ENCODE measurements at places on chromosomes 7 and 10. TPM values are rescaled to one million over a fixed set of nuclear protein-coding genes. Genes with fewer than 3 reads are reported as not detected.
A peak's percentile ranks its signal among the peaks of the same experiment; 100 is the strongest.

The GBX1 gene
- not detected for total RNA-seq

The AGMO gene
- 4.3 TPM for total RNA-seq

The NUTM2E gene
- total RNA-seq, result 0.73 TPM

The GSTO2 gene
- 14.1 TPM for total RNA-seq

The TMEM270 gene
- not detected for total RNA-seq

The CHST15 gene
- total RNA-seq, result 57.8 TPM

The BLNK gene
- 13.4 TPM for total RNA-seq

DNA sequence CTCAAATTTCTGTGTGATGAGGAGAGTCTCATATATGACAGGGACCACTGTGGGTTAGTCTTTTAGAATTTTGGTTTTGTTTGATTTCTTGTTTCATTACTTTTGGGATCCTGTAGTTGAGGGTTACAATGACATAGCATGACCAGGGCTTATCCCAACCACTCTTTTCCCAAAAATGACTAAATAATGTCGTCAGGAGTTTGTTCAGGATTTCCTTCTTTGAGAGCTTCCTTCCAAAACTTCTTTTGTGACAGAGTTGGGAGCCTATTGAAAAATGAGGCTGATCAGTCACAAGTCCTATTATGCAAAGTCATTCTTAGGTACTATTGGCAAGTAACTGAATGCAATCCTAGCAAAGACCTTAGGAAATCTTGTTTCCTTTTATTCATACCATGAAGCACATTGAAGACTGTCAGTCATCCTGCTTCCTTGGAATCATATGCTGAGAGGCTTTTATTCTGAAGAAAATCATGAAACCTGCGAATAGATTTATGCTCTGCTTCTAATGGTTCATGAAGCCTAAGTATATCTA, 498.3 kb downstream of the LRMDA start:
- no peaks in the 10 kb centered on the region for H3K27me3 ChIP-seq
- H3K4me1 ChIP-seq, result no peaks in the 10 kb centered on the region
- DNase-seq, result no peak

- no peaks in the 10 kb centered on the region for H3K4me1 ChIP-seq
- no peak for DNase-seq
- H3K27me3 ChIP-seq, result no peaks in the 10 kb centered on the region
These were observed 25.3 kb downstream of the IL2RA start for GRCh38 chr10:6036861-6037321.

DNA sequence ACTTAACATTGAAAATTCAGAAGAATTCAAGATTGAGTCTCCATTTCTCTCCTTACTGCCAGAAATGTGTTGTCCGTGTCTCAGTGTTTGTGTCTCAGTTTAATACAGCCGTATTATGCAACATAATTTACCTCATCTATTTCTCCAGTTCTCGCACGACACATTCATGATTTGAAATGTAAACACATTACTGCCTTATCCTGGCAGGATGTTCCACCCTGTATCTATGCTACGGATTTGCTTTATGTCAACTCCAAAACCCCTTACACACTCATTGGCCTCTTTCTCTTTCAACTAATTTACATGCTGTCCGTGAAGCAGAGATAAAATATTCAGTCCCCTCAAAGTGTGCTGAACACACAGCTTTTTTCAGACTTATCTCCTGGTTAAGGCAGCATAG, 653.7 kb upstream of the SEMA3D start:
- no peak overlapping the region for H3K27ac ChIP-seq
- H3K4me1 ChIP-seq, result no peaks in the 10 kb centered on the region
- H3K4me3 ChIP-seq, result no peak overlapping the region
- H3K27me3 ChIP-seq, result no peaks in the 10 kb centered on the region

DNA sequence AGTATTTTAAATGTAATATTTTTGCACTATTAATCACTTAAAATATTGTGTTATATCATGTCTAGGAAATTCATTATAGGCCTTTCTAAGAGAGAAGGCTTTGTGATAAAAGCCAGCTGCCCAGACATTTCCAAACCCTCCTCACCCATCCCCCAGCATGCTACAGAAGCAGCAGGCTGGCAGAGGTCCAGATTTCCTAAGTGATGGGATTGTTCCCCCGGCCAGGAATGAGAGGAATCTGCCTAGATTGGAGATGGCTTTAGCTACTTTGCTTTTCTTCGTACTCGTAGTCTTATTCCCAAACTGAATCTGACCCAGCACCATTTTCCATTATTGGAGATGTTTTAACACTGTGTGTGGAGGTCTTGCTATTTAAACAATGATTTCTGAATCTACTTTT, 29.4 kb downstream of the CDK14 start:
- no peak overlapping the region for H3K4me3 ChIP-seq
- no peaks in the 10 kb centered on the region for H3K27me3 ChIP-seq
- no peaks in the 10 kb centered on the region for H3K4me1 ChIP-seq

GRCh38 chr7:16926283-16926682, 44.5 kb upstream of the AGR3 start:
- no peak overlapping the region for H3K27ac ChIP-seq
- no peaks in the 10 kb centered on the region for H3K27me3 ChIP-seq
- DNase-seq, result no peak

DNA sequence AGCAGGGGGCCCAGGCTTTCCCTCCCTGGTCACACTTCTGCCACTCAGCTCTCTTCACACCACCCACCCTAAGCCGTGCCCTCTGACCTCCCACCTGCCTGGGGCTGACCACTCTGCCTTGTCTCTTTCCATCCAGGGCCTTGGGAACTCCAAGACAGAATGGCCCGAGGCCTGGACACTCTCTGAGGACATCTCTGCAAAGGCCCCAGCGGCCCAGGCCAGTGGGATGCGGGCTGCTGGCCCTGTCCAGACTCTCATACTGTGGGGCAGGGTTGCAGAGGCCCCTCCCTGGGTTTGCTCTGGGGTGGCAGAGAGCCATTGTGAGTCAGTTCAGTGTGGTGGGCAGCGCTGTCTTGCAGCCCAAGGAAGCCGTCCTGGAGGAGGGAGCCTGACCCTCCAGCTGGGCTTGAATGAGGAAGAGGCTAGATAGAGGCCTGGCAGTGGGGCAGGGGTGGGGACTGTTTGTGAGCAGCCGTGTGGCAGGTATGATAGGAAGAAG, 39.9 kb upstream of the RABGEF1 start:
- no peaks in the 10 kb centered on the region for H3K4me1 ChIP-seq
- no peaks in the 10 kb centered on the region for H3K27me3 ChIP-seq
- no peak overlapping the region for H3K27ac ChIP-seq

GRCh38 chr10:5628451-5629302, 37.7 kb downstream of the ASB13 start:
- peak overlapping the region; percentile 75 for H3K27ac ChIP-seq
- no peak for DNase-seq
- H3K4me1 ChIP-seq, result peaks cover 5% of the 10 kb centered on the region
- H3K36me3 ChIP-seq, result no peaks in the 10 kb centered on the region

- no peaks in the 10 kb centered on the region for H3K27me3 ChIP-seq
- H3K36me3 ChIP-seq, result no peaks in the 10 kb centered on the region
- no peaks in the 10 kb centered on the region for H3K4me1 ChIP-seq
- peak overlapping the region; percentile 5 for H3K27ac ChIP-seq
These were observed 2.9 kb downstream of the TECPR1 start for GRCh38 chr7:98249106-98249505.

- DNase-seq, result no peak
- H3K27ac ChIP-seq, result no peak overlapping the region
- H3K27me3 ChIP-seq, result no peaks in the 10 kb centered on the region
These were observed 8.9 kb upstream of the RBP3 start for GRCh38 chr10:47339186-47339735.

DNA sequence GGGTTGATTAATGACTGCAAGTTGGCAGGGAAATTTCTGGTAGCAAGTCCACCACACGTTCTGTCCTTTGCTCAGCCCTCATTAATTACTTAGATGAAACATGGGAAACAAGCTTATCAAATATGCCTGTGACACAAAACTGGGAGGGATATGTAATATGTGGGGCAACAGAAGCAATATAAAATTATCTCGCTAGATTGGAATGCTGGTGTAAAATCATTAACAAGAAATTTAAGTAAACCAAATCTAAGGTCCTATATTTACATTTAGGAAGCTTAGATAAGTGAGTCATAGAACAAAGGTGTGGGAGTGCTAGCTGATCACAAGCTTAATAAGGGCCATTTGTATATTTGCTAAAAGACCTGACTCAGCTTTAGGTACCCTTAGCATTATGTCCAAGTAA, 23.5 kb downstream of the TRPV5 start:
- no peak for DNase-seq
- H3K4me3 ChIP-seq, result no peak overlapping the region
- H3K4me1 ChIP-seq, result no peaks in the 10 kb centered on the region
- H3K27me3 ChIP-seq, result no peaks in the 10 kb centered on the region
- no peak overlapping the region for H3K27ac ChIP-seq

DNA sequence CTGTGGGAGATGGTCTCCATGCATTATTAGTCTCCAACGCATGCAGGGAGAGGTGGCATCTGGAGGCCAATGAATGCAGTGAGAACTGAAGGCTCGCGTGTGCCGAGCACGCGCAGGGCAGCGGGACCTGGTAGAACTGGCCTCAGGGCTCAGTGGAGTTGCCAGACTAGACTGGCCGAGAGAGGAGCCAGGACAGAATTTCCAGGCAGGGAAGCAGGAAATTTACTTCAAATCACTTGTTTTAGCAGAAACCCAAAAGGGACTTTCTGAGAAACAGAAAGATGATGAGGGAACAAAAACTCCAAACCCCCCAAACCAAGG, 311.0 kb upstream of the IMMP2L start:
- no peaks in the 10 kb centered on the region for H3K36me3 ChIP-seq
- H3K27ac ChIP-seq, result no peak overlapping the region
- H3K27me3 ChIP-seq, result no peaks in the 10 kb centered on the region
- no peaks in the 10 kb centered on the region for H3K4me1 ChIP-seq
- H3K4me3 ChIP-seq, result no peak overlapping the region

- H3K27ac ChIP-seq, result no peak overlapping the region
- no peaks in the 10 kb centered on the region for H3K27me3 ChIP-seq
- H3K36me3 ChIP-seq, result no peaks in the 10 kb centered on the region
- H3K4me1 ChIP-seq, result no peaks in the 10 kb centered on the region
- DNase-seq, result peak; percentile 7
- no peak overlapping the region for H3K4me3 ChIP-seq
These were observed 41.8 kb downstream of the SPDYE5 start for GRCh38 chr7:75533926-75534325.

DNA sequence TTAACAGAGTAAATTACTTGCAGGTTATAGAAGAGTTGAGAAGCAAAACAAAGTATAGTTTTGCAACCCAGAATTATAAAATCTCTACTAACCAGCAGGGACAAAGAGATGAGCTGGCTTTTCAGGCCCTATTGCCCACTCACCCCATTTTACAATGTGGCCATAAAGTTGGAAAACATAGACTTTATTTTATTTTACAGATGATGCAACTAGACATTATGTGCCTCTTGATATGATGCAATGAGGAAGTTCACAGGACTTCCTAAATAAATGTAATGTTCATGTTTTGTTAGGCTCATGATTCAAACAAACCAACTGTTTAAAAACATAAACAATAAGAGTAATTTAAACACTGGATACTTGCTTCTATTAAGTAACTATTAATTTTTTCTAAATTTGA, 141.1 kb upstream of the WNT16 start:
- H3K27me3 ChIP-seq, result no peaks in the 10 kb centered on the region
- no peak for DNase-seq
- no peaks in the 10 kb centered on the region for H3K36me3 ChIP-seq
- H3K4me3 ChIP-seq, result no peak overlapping the region
- H3K4me1 ChIP-seq, result no peaks in the 10 kb centered on the region

GRCh38 chr10:119166564-119166963, 1.1 kb upstream of the SFXN4 start:
- H3K27me3 ChIP-seq, result no peaks in the 10 kb centered on the region
- peaks cover 4% of the 10 kb centered on the region for H3K36me3 ChIP-seq
- no peaks in the 10 kb centered on the region for H3K4me1 ChIP-seq

GRCh38 chr10:13420532-13421307, 72.6 kb upstream of the SEPHS1 start:
- H3K36me3 ChIP-seq, result no peaks in the 10 kb centered on the region
- no peak overlapping the region for H3K27ac ChIP-seq
- H3K27me3 ChIP-seq, result no peaks in the 10 kb centered on the region
- no peak for DNase-seq
- no peak overlapping the region for H3K4me3 ChIP-seq
- H3K4me1 ChIP-seq, result no peaks in the 10 kb centered on the region

- H3K4me3 ChIP-seq, result no peak overlapping the region
- no peak for DNase-seq
- no peaks in the 10 kb centered on the region for H3K4me1 ChIP-seq
These were observed 349.4 kb downstream of the GATA3 start for GRCh38 chr10:8403711-8404371.

GRCh38 chr7:30278376-30278775, 6.0 kb upstream of the ZNRF2 start:
- H3K27me3 ChIP-seq, result no peaks in the 10 kb centered on the region
- H3K27ac ChIP-seq, result peak overlapping the region; percentile 15
- no peaks in the 10 kb centered on the region for H3K4me1 ChIP-seq
- H3K36me3 ChIP-seq, result no peaks in the 10 kb centered on the region
- no peak overlapping the region for H3K4me3 ChIP-seq

Measured in breast epithelium (tissue), 4 donors.